ENCODE measurements at places on chromosomes 11 and 22. TPM values are rescaled to one million over a fixed set of nuclear protein-coding genes. Genes with fewer than 3 reads are reported as not detected.

Gene NNMT
- total RNA-seq = not detected

GRCh38 chr11:75514596-75514995 is 11.1 kb downstream of the GDPD5 start:
- DNase-seq = no peak

Gene FDXACB1
- total RNA-seq = 12.7 TPM

Gene GRIK4
- 0.07 TPM for total RNA-seq

GRCh38 chr11:120181376-120181975 is 29.4 kb upstream of the OAF start:
- no peak for DNase-seq

Gene TTLL12
- total RNA-seq = 104 TPM

DNA sequence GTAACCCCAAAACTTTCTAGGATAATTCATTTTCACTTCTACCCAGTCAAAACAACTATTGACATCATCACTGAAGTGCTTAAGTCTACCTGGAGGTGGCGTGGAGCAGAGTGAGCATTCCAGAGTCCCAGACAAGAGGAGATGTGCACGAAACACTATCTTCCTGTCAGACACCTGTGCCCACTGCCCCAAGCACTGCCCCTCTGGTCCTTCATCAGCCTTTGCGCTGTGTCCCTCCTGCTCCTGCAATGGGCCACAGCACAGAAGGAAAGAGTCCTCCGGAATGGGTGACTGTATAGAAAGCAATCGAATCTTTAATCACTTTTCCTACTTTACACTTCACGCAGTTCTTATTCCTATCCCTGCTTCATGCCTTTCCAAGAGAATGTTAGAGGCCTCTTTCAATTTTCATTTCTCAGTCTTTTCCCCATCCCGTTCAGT is 512 bp upstream of the GRIA4 start:
- DNase-seq = no peak

DNA sequence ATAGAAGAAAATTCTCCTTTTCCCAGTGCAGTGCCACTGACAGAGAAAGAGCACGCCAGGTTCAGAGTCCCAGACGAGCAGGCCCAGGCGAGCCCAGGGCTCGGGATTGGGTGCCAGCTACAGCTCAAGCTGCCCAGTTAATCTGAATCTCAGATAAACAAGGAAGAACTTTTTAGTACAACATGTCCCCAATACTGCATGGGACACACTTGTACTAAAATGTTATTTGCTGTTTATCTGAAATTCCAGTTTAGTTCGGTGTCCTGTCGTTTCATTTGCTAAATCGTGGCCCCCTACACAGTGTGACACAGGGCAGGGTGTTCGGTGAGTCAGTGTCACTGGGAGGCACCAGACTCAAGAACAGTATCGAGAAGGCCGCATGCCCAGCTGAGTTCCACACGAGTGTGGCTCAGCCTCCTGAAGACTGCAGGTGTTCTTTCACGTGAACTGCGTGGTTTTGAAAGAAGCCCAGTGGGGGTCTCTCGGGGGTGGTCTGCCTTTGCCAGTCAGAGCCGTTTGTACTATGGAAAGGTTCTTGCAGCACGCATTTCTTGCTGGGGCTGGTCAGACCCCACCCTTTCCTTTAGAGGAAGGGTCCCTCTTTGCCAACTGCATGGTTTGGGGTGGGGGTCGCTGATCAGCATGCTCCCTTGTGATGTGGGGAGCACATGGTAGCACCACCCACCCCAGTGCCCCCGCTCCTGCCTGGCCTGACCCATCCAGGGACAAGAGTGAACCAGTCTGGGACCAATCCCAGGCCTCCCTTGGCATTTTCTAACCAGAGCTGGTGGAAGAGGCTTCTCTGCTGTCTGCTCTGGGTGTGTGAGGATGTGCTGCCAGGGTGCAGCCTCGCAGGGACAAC is 115.6 kb upstream of the B3GAT1 start:
- no peak for DNase-seq

- no peak for DNase-seq
These were observed 295.4 kb downstream of the CADM1 start for GRCh38 chr11:115208808-115209259.

DNA sequence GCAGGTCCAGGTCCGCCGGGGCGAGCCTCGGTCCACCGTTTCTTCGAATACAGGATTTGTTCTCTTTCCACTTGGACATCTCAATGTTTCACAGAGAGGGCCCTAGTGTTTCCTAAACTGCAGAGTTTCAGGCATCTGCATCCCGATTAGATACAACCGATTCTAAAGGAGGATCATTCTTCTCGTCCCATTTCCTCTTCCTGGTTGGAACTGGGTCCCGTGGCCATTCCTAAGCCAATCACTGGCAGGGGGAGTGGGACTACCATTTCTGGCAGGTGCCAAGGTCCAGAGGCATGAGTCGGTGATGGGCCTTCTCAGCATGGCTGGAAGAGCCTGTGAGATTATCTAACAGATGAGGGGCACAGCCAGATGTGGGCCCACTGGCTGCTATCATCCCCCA is 68.9 kb downstream of the ELFN2 start:
- DNase-seq = no peak

GRCh38 chr11:45155058-45155551 is 8.7 kb downstream of the PRDM11 start:
- no peak for DNase-seq

DNA sequence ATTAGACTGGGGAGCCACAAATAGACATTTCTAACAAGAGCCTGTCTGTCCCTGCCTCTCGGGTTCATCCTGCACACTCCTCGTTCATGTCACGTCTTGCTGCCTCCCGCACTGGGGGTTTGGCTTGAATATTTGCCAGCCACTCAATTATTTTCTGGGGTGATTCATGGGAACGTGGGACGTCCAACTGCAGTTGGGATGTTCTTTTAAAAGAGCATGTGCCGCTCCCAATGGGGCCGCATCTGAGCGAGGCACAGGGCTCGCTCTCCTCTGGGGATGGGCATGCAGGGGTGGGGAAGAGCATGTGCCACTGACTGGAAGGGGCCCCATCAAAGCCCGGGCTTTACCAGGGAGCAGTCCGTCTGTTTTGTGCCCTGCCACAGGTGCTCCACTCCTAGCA is 43.4 kb downstream of the PARVG start:
- DNase-seq = no peak

GRCh38 chr22:30998329-30998728 is 29.3 kb downstream of the TUG1 start:
- no peak for DNase-seq

Gene SEPTIN3
- 0.51 TPM for total RNA-seq

GRCh38 chr11:10506008-10506370 is 35.0 kb downstream of the RNF141 start:
- DNase-seq = no peak

Gene AMOTL1
- 0.50 TPM for total RNA-seq

- no peak for DNase-seq
These were observed 11.8 kb downstream of the CYB561A3 start for GRCh38 chr11:61349916-61350315.

Gene PDGFB
- 2.3 TPM for total RNA-seq

DNA sequence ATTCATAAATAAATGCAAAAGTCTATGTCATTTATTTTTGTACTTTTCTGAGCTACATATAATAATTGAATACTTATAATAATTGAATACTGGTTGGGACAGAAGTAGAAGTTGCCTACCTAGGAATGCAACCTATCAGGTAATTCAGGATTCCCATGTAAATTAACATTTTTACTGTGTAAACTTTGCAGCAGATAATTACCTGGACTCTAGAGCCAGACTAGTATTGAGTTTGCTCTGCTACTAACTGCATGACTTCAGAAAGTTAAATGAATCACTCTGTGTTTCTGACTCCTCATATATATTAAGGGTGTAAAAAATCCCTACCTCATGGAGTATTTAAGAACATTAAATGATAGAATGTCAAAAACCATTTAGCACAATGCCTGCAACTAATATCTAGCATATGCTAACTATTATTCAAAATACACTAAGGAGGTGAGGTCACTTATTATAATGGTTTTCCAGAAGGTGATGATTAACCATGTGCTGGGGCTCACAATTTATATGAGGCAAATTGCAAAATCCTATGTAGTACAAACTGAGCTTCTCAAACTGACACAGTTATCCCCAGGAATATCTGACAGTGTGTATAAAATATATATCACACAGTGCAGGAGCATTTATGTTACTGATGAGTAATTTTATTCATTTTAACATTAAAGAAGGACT is 138.1 kb upstream of the ANO3 start:
- no peak for DNase-seq

Gene AIFM3
- 0.16 TPM for total RNA-seq

DNA sequence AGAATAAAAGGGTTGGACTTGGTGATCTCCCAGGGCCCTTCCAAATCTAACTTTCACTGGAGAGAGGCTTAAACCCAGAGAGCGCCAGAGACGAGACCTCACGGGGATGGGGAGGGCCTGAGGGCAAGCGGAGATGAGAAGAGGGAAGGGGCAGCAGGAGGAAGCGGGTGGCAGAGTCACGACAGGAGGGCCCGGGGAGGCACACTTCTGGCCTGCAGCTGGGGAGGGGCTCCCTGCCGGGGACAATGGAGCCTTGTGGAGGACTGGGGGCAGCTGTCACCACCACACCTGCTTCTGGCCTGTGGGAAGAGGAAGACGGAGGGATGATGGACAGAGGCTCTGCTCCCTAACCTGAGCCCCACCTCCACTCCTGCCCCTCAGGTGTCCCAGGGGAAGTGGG is 40.2 kb downstream of the PDE2A start:
- no peak for DNase-seq

Gene MYO18B
- 0.59 TPM for total RNA-seq

Gene FSHB
- total RNA-seq = not detected

Gene DRD4
- 0.22 TPM for total RNA-seq

DNA sequence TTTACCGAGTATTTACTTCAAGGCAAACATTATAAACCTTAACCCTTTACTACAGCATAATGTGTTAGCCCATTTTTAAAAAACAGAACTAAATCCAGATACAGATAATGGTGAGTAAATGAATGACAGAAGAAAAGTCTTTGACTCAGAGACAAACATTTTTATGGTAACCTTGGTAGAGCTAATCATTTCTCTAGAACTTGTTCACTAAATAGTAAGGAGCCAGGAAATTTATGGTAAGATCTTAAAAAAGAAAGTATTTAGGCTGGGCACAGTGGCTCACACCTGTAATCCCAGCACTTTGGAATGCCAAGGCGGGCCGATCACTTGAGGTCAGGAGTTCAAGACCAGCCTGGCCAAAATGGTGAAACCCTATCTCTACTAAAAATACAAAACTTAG is 11.5 kb upstream of the FUT4 start:
- no peak for DNase-seq

Gene OTOG
- not detected for total RNA-seq

Gene RASD2
- 0.09 TPM for total RNA-seq

Gene TAF10
- 173 TPM for total RNA-seq

Gene OR4D9
- not detected for total RNA-seq

Gene LRRC55
- not detected for total RNA-seq

Gene NLRP14
- not detected for total RNA-seq

- DNase-seq = no peak
These were observed 24.9 kb downstream of the CTSC start for GRCh38 chr11:88312628-88313027.

Gene DEPDC7
- 1.7 TPM for total RNA-seq

- no peak for DNase-seq
These were observed 426.7 kb upstream of the B3GAT1 start for GRCh38 chr11:134838708-134839107.

Gene RFPL2
- not detected for total RNA-seq

Gene GGTLC2
- total RNA-seq = not detected

- DNase-seq = no peak
These were observed 66.6 kb upstream of the MPPED2 start for GRCh38 chr11:30652801-30653200.

DNA sequence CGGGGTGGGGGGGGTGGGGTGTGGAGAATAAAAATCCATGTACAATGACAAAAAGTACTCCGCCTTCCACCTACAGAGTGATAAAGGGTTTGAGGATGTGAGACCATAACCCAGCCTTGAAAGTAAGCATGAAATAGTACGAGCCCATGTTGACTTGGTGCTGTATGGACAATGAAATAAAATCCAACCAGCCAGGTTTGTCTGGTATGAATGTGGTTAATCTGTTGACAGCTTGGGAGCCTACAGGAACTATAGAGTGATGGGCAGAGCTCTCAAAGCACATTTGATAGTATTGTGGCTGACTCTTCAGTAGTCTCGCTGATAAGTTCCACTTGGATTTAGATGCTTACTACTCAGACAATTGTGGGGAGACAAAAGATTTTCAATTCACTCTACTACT is 48.8 kb upstream of the CD44 start:
- DNase-seq = no peak

DNA sequence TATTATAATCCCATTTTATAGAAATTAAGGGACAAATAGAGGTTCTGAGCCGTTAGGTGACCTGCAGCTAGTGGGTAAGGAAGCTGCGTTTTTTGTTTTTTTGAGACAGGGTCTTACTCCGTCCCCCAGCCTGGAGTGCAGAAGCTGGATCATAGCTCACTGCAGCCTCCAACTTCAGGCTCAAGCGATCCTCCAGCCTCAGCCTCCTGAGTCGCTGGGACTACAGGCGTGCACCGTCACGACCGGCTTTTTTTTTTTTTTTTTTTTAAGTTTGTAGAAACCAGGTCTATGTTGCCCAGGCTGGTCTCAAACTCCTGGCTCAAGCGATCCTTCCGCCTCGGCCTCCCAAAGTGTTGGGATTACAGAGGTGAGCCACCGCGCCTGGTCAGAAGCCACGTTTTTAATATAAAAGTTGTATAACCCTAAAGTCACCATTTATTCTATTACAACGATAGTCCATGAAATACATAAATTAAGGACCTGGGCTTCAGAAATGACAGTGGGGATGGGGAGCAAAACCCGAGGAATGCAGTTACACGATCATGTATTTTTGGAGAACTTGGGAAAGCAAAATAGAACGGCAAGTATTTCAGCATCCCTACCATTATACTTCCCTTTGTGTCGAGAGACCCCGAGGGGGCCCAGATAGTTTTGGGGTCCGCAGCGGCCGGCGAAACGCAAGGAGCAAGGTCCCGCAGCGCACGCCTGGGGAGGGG is 638 bp downstream of the SAAL1 start:
- DNase-seq = no peak

Gene SLC2A11
- 9.0 TPM for total RNA-seq

Gene OR51E2
- total RNA-seq = not detected

DNA sequence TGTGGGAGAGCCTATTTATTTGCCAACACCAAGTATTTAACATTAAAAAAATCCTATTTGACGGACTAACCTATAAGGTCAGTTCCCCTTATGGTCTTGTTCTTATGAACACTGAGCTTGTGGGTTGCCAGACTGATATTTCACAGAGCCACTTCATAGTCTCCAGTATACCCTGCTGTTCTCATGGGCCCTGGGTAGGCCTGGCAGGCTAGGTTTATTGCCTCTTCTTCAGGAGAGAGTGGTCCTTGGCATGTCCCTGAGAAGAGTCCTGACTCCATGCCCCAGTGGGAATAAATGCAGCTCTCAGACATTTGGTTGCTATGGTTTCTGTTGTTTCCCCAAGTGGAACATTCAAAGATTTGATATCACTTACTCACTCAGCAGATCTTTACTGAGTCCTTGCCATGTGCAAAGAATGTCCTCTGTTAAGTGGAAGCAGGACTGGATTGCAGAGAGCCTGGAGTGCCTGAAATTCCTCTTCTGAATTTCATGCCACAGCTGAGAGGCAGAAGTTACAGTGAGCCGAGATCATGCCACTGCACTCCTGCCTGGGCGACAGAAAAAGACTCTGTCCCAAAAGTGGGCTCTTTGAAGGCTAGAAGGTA is 15.7 kb downstream of the SLC5A1 start:
- no peak for DNase-seq
